ENCODE measurements at places on chromosomes 4 and X.

- peak; percentile 1 for DNase-seq
Observed at GRCh38 chr4:384311-385010, 46.8 kb downstream of the ZNF141 start.

DNA sequence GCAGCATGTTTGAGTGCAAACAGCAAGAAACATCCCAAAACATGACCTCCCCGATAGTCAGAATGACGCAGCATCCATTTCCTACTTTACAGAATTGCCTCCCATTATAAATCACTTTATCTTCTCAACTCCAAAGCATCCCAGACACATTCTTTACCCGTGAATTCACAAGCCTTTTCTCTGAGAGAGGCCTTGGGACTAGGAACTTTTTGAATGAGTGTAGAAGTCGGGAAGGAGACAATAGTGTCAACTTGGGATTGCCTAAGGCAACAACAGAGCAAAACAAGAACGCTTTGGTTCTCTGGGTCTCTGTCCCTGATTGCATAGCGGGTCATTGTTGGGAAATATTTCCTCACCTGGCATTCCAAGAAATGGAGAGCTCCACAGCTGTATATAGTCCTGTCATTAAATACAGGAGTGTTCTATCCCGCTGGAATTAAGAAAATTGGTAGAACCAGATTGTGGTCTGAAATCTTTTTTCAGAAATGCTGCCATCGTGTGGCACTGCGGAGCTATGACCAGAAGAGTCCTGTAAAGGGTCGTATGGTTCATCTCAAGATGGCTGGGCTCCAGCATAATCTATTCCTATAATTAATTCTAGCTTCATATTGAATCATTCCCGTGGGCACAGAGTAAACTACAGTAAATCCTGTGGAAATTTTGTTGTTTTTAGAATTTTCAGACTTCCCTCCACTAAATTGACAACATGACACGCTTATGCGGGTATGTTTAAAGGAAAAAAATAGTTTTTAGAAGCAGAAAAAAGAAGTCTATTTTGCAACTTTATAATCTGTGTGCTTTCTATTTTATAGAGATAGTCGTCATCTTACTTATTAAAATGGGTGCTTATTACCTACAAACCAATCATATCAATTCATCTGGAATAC, 2.0 kb upstream of the SPP1 start:
- DNase-seq, result peak; percentile 37

GRCh38 chr4:56637791-56638190, 43.3 kb downstream of the HOPX start:
- DNase-seq, result no peak

DNA sequence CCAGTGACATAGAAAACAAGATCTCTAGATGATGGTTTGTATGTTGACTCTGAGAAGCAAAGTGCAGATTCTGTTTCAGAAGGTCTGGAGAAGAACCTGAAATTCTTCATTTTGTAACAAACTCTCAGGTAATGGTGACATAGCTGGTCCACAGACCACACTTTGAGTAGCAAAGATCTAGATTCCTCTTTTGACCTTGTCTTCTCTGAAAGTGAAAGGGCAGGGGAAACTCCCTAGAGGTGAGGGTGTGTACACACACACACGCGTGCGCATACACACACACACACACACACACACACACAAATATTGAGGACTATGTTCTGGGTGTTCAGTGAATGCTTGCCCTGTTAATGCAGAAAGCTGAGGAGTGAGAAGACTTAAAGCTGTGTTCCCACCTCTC, 110.1 kb downstream of the NHSL2 start:
- peak; percentile 52 for DNase-seq

Data from CD4-positive, alpha-beta T cell treated with Interleukin-21 for 1 hour (primary cell).